Glomerular endothelial cell (primary cell): ENCODE measurements at places on chromosomes 2 and 18. TPM values are rescaled to one million over a fixed set of nuclear protein-coding genes. Genes with fewer than 3 reads are reported as not detected.

The PTGR3 gene
- total RNA-seq = 24.3 and 27.0 TPM in 2 replicates

The ZNF396 gene
- total RNA-seq = 0.23 and 0.53 TPM in 2 replicates

The EMX1 gene
- total RNA-seq = not detected in 2 replicates

The SPATA3 gene
- total RNA-seq = not detected in 2 replicates

The SLC11A1 gene
- total RNA-seq = 0.05 TPM in 1 of 2 replicates, not detected in the other

The CD8B2 gene
- total RNA-seq = not detected in 2 replicates
